GM04504 (cell line): ENCODE measurements at places on chromosomes 3 and 15.

- no peak for DNase-seq
Observed at GRCh38 chr3:143888846-143889245, 40.6 kb upstream of the SLC9A9 start.

- no peak for DNase-seq
Observed at GRCh38 chr15:42140383-42141070, 15.9 kb downstream of the PLA2G4F start.

- DNase-seq: no peak
Observed at GRCh38 chr15:35455201-35455600, 90.8 kb downstream of the DPH6 start.

- no peak for DNase-seq
Observed at GRCh38 chr3:15015456-15015855, 49.7 kb downstream of the MRPS25 start.

- no peak for DNase-seq
Observed at GRCh38 chr15:77688693-77689092, 56.0 kb upstream of the LINGO1 start.

DNA sequence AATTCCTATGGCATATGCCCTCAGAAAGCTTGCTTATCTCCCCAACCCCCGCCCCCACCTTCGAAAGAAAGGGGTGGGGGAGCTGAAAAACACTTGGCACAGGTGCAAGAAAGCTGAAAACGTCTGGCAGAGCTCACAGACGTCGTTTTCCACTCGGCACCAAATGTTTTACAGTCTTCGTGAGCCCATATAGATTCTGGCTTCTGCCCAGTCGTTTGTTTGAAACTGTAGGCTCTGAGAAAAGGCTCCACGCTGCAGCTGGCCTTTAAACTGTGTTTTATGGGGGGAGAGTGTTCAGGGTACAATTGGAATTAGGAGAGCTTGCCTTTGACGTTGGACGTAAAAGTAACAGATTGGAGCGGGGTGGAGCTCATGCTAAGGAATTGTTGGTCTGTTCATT, 130.3 kb downstream of the MDFIC2 start:
- DNase-seq: no peak

- no peak for DNase-seq
Observed at GRCh38 chr15:51924156-51925068, 47.2 kb downstream of the LEO1 start.
